ENCODE measurements at places on chromosomes 4 and X.

DNA sequence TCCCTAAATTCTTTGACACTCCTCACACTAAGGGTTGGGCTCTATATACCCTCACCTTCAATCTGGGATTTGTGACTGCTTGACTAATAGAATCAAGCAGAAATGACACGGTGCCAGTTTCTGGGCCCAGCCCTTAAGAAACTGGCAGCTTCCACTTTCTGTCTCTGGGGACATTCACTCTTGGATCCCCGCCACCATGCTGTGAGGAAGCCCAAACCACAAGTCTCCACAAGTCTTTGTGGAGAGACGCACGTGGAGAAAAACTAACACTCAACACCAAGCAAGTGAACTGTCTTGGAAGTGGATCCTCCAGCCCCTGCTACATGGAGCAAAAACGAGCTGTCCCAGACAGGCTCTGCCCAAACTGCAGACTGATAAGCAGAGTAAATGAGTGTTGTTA is 1.1 kb upstream of the EDNRA start:
- DNase-seq: no peak

DNA sequence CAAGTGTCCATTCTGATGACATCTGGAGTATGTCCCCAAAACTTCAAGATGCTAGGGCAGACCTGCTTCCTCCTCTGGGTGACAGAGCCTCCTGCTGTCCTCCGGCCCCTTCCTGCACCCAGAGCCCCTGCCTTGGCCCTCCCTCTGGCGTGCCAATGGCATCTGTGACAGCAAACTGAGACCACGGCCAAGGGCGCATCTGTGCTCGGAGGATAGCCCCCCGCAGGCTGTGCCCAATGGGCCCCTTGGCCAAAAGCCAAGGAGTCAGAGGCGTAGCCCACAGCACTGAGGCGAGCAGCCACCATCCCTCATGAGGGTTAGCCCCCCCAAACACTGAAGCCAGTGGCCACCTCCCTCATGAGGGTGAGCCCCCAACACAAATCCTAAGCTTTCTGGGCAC is 7.9 kb downstream of the LRPAP1 start:
- no peak for DNase-seq

- DNase-seq: no peak
Measured at GRCh38 chr4:140808256-140808655, 52.1 kb upstream of the TBC1D9 start.

GRCh38 chrX:20517565-20517964 is 250.9 kb upstream of the RPS6KA3 start:
- no peak for DNase-seq

DNA sequence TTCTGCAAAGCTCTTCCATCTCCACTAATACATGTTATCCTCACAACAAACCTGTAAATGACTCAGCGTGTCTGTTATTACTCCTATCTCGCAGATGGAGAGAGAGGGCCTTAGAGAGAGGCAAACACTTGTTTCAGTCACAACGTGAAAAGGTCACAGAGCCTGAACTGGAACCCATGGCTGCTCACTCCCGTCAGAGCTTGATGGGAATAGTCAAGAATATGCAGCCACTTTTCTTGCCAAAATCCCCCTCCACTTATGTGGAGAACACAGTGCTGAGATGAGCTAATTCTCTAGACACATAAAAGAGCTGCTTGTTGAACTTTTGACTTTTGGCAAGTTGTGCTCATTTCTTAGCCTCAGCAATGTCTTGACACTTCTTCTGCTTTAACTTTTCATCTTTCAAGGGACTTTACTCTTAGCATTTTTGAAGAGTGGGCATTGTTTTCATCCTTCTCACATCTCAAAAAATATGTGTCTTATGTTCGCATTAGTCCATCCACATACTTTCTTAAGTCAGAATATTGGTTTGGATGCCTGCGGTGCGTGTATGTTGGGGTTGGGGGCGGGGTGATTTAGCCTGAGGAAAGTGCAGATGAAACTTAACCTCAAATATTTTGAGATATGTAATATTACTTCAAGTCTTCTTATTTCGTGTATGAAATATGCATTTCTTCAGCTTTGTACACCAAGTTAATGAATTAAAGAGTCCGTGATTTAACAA is 69.2 kb downstream of the SYNPO2 start:
- DNase-seq: no peak

DNA sequence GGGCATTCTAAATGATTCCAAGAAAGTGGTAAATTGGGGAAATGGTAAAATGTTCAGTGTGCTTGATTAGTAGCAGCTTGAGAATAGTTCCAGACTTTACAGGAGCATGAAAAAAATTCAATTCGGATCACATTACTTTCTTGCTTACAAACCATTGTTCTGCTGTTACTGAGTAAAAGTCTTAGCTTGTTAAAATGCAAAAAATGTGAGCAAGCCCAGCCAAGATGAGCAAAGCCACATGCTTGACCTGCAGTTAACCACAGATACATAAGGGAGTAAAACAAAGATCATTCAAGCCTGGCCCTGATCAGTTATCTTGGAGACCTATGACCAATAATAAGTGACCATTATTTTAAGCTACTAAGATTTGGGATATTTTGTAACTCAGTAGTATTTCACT is 562.9 kb upstream of the MAGEB2 start:
- DNase-seq: no peak

GRCh38 chrX:74814681-74815080 is 110.6 kb downstream of the NEXMIF start:
- no peak for DNase-seq

GRCh38 chr4:5758741-5759140 is 47.7 kb downstream of the EVC start:
- peak; percentile 45 for DNase-seq

DNA sequence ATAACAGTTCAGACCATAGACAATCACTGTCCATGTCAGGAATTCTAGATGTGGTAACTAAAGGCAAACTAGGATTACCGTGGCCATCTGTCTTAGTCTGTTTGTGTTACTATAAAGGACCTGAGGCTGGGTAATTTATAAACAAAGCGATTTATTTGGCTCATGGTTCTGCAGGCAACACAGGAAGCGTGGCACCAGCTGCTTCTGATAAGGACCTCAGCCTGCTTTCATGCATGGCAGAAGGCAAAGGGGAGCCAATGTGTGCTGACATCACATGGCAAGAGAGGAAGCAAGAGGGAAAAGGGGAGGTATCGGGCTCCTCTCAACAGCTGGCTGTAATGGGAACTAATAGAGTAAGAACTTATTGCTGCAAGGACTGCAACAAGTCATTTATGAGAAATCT is 376.7 kb downstream of the GPM6A start:
- DNase-seq: no peak

- no peak for DNase-seq
Measured at GRCh38 chr4:149951152-149951900, 126.9 kb upstream of the DCLK2 start.

DNA sequence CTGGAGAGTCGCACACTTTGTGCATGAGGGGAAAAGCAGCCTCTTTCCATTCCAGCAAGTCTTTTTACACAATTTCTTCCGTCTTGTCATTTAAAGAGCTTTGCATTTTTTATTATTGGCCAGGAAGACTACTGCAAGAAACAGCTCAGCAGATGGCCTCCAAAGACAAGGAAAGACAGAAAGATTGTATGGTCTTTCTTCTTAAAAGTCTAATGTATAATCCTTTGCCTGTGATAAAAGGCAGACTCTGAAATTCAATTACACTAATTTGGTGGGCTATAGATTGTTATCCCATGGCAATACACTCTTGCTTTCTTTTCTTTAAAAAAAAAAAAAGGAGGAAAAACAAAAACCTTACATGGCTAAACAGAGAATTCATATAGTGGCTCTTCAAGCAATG is 5.9 kb downstream of the CAPN6 start:
- DNase-seq: no peak

DNA sequence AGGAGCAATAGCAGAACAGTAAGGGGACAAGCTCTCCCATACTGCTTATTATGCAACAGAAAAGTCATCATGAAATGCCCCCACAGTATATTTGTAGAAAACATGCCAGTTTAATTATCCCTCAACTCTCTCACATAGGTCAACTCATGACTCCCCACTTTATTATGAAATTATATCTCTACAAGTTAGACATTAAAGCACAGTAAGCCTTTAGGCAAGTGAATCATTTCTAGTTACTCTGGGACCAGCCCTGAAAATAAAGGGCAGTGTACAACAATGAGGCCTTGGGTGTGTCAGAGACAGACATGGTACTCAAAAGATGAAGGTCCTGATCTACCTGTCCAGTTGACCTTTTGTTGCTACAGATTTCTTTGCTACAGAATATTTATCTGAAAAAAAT is 191.9 kb downstream of the FBXW7 start:
- DNase-seq: no peak

- DNase-seq: no peak
Measured at GRCh38 chr4:8847764-8848163, 23.9 kb downstream of the HMX1 start.

- no peak for DNase-seq
Measured at GRCh38 chrX:148024425-148025148, 43.5 kb downstream of the FMR1NB start.

GRCh38 chrX:50206753-50207152 is 2.2 kb downstream of the CCNB3 start:
- DNase-seq: no peak

GRCh38 chrX:49956313-49956712 is 33.9 kb downstream of the CLCN5 start:
- no peak for DNase-seq

DNA sequence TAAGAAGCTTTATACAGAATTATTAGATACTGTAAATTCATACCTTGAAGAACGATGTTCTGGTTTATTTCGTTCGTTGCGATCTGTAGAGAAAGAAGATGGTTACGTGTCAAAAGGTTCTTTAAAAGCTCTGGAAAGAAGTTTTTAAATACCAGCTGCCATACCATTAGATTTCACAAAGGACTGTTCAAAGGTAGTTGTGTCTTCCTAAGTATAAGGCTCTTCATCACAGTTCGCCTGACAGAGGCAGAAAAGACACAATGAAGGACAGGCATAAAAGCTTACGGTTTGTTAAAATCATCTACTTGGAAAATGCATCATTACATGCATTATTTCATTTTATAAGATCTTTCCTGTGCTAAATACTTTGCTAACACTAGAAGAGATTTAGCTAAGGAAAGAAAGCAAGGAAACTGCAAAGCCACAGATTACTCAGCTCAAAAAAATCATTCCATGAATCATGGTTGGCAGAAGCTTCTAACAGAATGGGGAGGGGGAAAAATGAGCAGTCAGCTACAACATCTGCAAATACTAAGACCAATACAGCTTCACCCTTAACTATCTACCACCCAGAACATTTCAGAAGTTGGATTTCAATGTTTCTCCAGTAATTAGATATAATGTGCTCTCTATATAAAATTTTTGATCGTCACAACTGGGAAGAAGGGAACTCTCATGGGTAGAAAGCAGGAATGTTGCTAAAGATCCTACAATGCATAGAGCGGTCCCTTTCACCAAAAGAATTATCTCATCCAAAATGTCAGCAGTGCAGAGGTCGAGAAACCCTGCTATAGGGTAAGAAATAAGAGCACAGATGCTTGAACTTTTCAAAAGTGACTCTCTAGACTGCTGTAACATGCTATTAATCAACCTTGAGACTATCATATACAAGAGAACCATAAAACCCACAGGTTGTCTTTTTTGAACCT is 50.7 kb upstream of the PRSS48 start:
- no peak for DNase-seq

DNA sequence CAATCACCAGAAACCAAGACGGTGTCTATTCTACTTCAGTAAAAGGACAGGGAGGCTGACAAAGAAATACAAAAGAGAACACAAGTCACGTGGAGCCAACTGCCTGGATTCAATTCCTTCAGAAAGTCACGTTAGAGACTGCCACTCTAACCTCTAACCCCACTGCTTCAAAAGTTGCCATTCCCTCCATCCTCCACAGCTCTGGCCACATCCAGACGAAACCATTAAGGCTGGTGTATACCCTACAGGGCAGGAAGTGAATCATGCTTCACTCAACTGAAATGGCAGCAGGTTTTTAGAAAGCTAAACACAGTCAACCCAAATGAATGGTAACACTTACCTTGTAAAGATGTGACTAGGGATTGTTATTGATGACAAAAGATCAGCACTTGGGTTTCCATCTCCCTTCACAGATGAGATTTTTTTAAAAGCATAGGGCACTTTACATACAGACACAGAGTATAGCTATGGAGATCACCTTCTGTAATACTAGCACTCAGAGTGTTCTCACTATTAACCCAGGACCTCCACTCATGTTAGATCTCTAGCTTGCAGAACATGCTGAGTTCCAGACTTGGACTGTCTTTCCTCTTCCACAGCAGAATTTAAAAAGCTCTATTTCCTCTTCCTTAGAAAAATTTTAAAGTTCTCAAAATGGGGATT is 37.4 kb downstream of the MAML3 start:
- DNase-seq: no peak

- DNase-seq: no peak
Measured at GRCh38 chrX:714131-714530, 83.5 kb downstream of the SHOX start.

- no peak for DNase-seq
Measured at GRCh38 chr4:48194971-48195370, 60.9 kb upstream of the TXK start.

- DNase-seq: no peak
Measured at GRCh38 chr4:88791274-88791673, 93.6 kb upstream of the NAP1L5 start.

DNA sequence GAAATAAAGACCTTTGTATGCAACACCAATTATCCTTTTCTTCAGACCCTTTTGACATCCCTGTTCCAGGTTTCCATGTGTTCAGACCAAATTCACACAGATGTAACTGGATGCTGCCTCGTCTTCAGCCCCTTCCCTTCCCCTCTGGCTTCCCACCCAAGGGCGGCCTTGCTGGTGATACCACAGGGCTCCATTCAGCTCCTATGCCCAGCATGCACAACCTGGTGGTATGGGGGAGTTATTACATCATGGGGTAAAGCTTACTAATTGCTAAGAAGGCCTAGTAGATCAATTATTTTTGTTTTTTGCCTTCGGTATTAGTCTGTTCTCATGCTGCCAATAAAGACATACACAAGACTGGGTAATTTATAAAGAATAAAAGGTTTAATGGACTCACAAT is 317.0 kb upstream of the CXXC4 start:
- no peak for DNase-seq

- DNase-seq: no peak
Measured at GRCh38 chr4:47621181-47621580, 136.1 kb downstream of the ATP10D start.

DNA sequence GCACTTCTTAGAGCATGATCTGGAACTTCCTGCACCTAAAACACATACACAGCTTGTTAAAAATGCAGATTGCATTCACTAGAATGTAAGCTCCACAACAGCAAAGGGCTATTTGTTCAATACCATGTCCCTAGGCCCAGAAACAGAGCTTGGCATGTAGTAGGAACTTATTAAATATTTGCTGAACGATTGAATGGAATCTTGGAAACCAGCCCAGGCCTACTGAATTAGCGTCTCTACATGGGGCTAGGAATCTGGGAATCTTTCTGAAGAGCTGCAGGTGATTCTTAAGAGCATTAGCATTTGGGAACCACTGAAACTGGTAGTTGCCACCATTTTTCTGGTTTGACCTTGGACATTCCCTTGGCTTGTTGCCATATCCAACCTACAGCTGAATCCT is 234.1 kb downstream of the STIM2 start:
- no peak for DNase-seq
